ENCODE measurements at places on chromosomes 2 and 18.

DNA sequence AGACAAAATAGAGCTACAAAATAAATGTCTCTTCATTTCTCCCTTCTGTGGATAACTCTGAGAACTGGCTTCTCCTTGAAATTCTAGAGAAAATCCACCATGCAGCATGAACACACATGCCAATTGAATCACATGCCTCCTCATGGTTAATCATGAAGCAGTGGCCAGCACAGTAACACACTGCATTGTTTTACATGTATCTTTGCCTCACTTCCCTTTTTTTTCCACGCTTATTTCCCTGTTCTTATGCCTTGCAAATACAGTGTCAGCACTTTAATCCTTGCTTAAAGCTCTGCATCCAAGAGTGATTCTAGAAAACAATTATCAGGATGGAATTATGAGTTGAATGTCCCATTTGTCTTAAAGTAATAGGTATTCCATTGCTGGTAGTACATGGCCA is 50.3 kb upstream of the ZBTB7C start:
- DNase-seq, result no peak

DNA sequence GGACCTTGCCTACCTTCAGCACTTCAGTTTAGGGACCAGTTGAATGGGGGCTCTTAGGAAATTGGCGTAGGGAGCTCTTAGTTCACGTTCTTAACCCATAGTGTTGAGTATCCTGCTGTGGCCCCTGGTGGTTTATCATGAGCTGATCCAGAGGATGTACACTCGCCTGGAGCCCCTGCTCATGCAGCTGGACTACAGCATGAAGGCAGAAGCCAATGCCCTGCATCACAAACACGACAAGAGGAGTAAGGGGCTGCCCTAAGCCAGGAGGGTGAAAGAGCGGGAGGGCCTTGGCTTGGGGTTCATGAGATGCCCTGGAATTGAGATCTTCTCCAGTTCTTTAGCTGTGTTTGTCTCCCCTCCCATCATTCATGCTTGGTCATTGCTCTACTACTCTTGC is 2.9 kb downstream of the RETREG2 start:
- no peak for DNase-seq

DNA sequence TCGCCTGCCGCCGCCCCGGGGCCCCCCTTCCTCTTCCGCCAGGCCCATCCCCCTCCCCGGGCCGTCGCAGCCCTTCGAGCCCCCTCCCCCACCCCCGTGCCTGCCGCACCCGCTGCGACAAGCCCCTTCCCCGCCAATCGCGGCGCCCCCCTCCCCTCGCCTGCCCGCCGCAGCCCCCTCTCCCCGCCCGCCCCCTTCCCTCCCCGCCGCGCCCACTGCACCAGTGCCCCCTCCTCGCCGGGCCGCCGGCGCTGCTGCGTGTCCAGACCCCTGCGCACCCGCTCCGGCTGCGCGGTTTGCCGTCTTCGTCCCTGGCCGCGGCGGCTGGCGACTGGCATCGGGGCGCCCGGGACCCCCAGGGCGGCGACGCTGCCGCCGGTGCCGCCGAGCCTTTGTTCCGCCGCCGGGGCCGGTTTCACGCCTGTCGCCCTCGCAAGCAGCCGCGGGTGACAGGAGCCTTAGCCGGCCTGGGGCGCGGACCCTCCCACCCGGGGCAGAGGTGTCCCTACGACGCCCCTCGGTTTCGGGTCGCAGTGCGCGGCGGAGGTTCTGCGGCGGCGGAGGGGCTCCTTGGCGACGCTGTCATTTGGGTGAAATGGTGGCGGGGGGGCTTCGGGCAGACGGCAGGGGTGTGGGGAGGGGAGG is 18.1 kb downstream of the GPC1 start:
- no peak for DNase-seq

- no peak for DNase-seq
These were observed 112.4 kb downstream of the PLEKHA3 start for GRCh38 chr2:178592655-178593054.

GRCh38 chr2:126359494-126359893 is 296.5 kb upstream of the GYPC start:
- no peak for DNase-seq

DNA sequence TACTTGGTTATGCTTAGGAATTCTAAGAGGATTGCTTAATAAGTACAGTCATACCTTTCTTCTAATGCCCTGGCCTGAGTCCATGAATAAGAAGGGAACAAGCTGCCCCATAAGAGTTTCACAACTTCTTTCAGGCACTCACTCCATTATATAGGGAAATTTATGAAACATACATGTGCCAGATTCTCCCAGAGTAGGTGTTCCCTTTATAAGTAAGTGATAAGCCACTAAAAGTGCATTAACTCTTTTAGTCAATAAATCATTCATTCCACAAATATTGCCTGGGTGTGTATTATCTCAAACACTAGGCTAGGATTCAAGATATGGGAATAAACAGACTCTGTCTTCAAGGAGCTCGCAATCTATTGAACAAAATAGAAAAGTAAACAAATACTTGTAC is 84.5 kb upstream of the RBBP8 start:
- DNase-seq, result peak; percentile 85

- no peak for DNase-seq
These were observed 102.1 kb downstream of the ATAD2B start for GRCh38 chr2:23824777-23825212.

DNA sequence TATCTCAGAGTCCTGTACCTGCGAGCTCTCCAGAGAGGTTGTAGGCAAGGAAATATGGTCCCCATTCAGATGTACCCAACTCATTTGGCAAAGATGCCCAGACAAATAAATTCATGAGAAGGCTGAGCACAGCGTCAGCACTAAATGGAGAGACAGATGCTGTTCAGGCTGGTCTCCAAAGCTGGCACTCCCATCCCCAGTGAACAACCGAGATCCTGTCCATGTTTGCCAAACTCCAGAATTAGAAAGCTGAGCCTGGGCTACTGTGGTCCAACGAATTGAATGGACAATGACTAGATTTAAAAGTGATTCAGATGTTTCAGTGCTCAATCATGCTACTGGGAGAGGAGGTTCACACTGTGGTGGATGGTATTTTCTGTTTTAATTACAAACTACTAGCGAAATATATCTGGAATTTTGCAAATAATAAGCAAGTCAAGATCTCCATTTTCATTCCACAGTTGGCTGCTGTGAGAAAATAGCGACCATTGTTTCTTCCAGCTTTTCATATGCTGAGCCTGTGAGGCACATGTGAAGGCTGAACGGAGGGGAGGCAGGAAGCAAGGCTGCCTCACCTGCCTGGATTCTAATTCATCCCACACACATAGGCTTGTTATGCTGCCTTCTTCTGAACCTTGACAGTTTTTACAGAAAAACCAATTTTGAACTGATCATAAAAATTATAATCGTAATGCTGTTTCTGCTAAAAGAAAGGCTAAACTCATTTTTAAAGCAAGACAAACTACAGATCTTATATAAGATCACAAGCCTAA is 22.6 kb upstream of the DAPL1 start:
- no peak for DNase-seq

GRCh38 chr2:240469740-240470139 is 34.3 kb downstream of the GPC1 start:
- no peak for DNase-seq

DNA sequence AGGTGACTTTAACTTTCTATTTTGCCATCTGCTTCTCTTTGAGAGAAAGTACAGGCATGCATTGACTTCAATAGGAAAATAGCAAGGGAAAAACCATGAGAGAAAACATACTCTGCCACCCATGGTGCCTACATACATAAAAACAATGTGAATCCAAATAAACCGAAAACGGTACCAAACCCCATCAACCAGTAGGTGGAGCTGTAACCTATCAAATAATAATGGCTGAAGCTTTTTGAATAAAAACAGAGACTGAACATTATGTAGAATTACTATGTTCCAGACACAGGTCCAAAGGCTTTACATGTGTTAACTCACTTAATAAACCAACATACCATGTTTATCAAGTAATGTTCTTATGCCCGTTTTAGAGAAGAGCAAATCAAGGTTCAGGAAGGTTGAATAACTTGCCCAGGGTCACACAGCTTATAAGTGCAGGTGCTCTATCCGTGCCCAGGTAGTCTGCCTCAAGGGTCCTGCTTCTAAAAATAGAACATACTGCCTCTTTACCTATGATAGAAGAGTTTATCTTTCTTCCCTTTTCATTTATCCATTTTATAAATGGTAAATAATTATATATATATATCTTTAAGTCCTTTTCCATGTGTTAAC is 293.9 kb upstream of the SYT4 start:
- DNase-seq, result no peak

- DNase-seq, result no peak
These were observed 116.6 kb downstream of the PIGN start for GRCh38 chr18:62070302-62070701.

- DNase-seq, result no peak
These were observed 35.7 kb upstream of the GPR155 start for GRCh38 chr2:174522553-174522952.

GRCh38 chr2:32627441-32627813 is 423 bp upstream of the TTC27 start:
- no peak for DNase-seq

GRCh38 chr2:45330108-45330507 is 281.0 kb downstream of the SRBD1 start:
- no peak for DNase-seq

DNA sequence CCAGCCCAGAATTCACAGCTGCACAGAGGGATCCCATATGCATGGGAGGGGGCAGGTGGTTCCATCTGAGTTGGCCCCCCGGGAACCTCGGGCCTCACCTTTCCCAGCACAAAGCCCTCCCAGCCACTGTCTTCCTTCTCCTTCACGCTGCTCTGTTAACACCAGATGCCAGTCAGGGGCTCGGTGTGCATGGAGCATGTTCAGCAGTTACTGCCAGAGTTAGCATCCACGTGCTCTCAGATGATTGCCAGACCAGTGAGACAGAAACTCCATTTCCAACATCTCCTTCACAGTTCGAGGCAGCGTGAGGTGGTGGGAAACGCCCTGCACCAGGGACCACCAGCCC is 101.0 kb downstream of the PTGR3 start:
- DNase-seq, result no peak

All from retinal pigment epithelial cell (primary cell).